GDM1 (cell line): ENCODE measurements at places on chromosomes 2 and 18.

- no peak for DNase-seq
Observed at GRCh38 chr2:590214-591175, 86.7 kb downstream of the TMEM18 start.

- no peak for DNase-seq
Observed at GRCh38 chr2:240250985-240251847, 110.8 kb upstream of the OTOS start.

- DNase-seq, result no peak
Observed at GRCh38 chr2:33094303-33094702, 147.6 kb downstream of the LTBP1 start.

GRCh38 chr18:45359275-45360009 is 255.8 kb upstream of the SLC14A2 start:
- DNase-seq, result no peak

- DNase-seq, result no peak
Observed at GRCh38 chr2:80610108-80610507, 305.6 kb upstream of the LRRTM1 start.

DNA sequence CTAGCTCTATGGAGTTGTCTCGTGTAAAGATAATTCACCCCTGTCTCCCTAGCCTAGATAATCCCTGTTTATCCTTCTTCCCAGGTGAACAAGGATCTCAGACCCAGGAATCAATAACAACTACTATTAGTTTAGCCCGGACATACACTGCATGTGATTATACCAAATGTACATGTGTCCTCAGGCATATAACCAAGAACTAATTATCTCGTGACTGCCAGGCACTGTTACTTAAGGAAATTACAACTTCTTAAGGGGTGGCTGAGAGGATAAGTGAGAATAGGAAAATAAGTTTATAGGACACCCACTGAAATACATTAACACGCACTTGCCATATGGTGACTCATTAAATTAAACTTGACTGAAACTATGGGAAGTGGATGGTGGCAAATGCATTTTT is 126.6 kb downstream of the CNTNAP5 start:
- no peak for DNase-seq

DNA sequence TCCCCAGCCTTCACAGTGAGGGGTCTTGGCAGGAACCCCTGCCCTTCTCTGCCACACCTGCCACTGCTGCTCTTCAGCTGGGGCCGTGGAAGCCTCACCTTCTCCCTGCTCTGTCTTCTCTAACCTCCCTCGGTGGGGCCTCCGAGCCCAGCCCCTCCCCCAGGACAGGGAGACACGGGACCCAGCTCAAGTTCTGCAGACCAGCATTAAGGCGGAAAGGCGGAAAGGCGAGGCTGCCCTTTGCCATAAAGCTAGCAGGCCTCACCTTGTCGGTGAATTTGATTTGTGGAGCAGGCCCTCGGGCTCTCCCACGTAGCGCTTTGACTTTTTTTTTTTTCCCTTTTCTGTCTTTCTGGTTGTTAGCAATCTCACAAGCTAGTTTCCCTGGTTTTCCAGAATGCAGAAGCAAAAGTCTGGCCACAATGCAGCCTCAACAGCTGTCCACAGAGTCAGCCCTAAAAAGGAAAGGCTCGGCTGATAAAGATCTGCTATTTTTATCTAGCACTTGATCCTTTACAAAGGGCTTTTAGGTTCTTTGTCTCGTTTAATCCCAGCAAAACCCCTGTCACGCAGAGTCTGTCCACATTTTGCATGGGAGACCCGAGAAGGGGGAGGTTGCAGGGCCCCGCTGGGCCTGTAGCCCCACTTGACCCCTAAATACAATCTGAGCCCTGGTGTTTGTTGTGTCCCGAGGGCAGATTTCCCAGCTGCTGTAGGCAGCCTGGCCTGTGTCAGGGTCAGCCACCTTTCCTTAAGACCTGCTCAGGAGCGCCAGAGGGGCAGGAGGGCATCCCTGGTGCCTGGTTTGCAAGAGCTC is 6.0 kb downstream of the ITM2C start:
- peak; percentile 35 for DNase-seq

GRCh38 chr2:45872211-45872610 is 220.7 kb downstream of the PRKCE start:
- no peak for DNase-seq

GRCh38 chr2:33806041-33806440 is 206.9 kb upstream of the FAM98A start:
- no peak for DNase-seq

DNA sequence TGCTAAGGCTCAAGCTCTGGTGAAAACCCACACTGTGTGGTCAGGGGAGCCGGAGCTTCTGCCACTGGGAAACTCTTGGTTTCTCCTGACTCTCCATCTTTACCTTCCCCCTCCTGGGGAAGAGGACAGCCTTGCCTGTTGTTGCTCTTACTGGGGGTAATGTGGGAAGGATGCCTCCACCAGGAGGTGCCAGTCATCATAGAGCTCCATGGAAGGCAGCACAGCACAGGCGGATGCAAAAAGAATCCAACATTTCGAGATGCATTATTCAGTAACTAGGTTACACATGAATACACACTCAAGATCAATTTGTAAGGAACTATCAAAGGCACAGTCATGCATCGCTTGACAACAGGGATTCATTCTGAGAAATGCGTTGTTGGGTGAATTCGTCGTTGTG is 322.6 kb downstream of the AFF3 start:
- no peak for DNase-seq

GRCh38 chr2:39491653-39492052 is 54.6 kb upstream of the MAP4K3 start:
- no peak for DNase-seq

- DNase-seq, result no peak
Observed at GRCh38 chr2:23393722-23394121, 8.7 kb downstream of the KLHL29 start.

DNA sequence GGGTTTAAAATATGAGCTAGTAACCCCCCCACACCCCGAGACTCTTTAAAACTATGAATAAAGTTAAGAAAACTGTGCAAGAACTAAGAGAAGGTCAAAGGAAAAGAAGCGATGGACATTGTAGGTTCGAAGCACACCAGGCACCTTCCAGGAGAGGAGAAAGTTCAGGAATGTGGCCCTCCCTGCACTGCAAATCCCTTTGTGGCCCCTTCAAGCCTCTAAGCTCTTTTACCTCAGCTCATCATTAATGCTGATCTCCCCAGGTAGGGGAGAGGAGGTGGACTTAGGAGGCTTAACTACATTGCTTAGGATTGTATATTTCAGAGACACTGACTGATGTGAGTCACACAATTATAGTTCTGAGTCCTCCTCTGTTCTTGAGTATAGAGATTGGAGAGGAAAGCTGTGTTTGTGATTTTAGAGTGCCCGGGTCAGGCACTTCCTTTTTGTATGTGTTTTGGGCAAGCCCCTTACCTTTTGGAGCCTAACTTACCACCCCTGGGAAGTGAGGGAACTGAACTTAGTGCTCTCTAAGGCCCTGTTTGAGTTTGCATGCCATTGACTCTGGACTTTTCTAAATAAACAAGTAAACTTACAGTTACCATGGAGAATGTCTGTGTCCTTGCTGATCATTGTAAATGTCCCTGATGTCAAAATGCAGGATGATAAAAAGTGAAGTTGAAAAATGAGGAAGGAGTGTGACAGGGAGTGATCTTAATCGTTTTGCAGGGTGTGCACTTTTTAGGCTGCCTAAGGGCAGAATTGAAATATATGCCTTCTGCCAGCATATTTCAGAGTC is 140.8 kb upstream of the ZEB2 start:
- DNase-seq, result no peak
